ENCODE measurements at places on chromosomes 3 and 15.

- DNase-seq: no peak
Measured at GRCh38 chr3:187247398-187247797, 44.1 kb downstream of the MASP1 start.

DNA sequence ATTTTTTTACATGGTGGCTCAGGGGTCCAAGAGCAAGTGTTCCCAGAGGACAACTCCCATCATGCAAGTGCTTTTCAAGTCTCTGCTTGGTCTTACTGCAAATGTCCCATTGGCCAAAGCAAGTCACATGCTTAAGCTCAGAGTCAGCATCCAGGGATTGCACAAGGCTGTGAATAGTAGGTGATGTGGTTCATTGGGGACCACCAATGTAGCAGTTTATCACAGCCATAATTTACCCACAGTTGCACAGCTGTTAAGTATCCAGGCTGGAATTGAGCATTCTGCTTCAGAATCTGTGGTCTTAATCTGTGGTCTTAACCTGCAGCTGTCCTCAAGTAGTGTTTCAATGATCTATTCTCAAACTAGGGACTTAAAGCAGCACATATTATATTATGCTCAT lies 71.4 kb upstream of the PLCL2 start:
- no peak for DNase-seq

DNA sequence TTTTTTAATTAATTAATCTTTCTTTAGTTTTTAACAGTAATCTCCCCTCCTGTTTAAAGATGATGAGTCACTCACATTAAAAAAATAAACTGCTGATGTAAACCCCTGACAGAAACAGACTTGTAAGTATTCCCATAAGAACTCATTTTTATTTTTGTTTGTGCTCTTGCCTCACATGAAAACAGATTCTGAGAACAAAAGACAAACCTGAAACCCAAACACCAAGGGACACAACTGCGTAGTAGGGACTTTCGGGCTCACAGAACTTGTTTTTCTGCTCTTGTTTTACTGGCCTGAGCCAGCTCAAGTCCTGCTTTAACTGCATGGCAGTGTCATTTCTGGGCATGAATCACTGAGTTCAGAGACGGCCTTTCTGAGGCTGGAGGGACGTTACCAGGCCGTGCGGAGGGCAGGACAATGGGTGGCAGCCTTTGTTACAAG lies 600.8 kb downstream of the FOXP1 start:
- DNase-seq: no peak

DNA sequence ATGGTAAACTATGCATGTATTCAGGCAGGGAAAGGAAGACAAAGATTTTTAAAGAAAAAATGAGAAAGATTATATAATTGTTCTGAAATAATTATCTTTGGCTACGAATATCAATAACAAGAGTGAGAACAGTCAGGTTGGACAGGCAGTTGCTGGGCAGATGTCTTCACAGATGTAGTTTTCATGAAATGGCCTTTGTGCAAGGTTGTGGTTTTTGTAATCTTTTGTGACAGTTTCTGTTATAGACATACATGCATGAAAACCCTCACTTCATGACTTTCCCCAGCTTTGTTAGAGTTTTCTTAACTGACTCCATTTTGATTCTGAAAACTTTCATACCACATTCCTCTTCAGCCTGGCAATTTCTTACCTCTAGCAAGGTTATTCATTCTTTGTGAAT lies 34.9 kb upstream of the SLC25A36 start:
- DNase-seq: no peak

DNA sequence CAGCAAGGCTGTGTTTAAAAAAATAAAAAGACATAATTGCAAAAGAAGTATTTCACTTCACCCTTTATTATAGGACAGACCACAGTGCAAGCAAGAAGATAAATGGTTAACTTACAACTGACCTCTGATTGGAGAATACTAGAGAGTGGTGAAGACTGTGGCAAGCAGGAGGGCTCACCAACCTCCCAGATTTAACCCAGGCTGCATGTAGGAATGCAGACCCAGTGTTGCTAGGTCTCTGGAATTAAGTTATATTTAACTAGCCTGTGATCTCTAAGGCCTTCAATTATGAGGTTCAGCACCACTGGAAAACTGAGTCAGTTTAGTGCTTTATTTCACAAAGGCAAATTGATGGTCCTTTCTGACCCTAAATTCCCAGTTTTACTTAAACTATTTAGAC lies 436.6 kb downstream of the LPP start:
- no peak for DNase-seq

GRCh38 chr3:33947272-33948195 lies 149.1 kb downstream of the PDCD6IP start:
- no peak for DNase-seq

DNA sequence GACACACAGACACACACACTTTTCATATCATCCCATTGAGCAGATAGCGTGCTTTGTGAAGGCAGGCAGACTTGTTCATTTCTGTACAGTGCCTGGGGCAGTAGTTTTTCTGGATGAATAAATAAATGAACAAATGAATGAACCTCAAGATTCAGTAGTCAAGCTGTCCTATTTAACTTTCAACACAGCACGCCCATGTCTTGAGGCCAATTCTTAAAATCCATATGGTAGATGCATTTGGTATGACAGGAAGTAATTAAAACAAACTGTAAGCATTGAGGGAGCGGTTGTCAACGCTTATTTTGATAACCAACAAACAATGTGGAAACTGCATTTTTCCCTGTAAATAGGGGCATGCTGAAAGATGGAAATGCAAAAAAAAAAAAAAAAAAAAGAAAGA lies 80.0 kb upstream of the BNC1 start:
- no peak for DNase-seq

- DNase-seq: no peak
Measured at GRCh38 chr15:87816016-87816415, 440.5 kb downstream of the NTRK3 start.

DNA sequence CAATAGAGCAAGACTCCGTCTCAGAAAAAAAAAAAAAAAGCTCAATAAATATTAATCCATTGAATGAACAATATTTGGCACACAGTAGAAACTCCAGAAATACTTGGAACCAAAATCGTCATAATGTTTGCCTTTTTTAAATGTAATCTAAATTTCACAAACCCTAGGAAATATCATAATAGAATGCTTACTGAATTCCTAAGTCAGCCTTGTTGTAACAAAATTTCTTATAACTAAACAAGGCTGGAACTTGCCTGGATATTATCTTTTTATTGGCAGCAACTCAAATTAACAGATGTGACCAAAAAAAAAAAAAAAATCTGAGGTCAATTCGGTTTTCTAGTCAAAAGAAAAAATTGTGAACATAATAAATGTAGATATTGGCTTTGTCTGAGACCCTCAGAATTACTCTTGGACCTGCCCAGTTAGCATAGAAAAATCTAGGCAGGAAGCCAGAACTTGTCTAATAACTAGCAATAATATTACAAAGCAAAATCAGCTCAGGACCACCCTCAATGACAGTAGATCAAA lies 33.3 kb downstream of the GABPB1 start:
- DNase-seq: no peak

DNA sequence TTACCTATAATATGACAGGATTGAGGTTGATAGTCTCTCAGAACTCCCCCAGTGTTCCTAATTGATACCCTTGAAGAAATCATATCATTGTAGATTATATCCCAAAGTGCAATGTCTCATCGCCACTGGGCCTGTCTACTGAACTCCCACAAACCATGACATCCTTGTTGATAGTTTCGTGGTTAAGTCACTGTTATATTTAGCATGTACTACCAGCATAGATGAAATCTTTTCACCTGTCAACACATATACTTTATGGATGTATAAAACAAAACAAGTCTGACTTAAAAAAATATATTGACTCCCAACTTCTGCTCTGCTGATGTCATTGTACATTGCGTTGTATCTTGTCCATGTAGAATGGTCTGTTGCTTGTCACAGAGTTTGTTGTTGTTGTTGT lies 128.1 kb downstream of the IQCH start:
- DNase-seq: no peak

DNA sequence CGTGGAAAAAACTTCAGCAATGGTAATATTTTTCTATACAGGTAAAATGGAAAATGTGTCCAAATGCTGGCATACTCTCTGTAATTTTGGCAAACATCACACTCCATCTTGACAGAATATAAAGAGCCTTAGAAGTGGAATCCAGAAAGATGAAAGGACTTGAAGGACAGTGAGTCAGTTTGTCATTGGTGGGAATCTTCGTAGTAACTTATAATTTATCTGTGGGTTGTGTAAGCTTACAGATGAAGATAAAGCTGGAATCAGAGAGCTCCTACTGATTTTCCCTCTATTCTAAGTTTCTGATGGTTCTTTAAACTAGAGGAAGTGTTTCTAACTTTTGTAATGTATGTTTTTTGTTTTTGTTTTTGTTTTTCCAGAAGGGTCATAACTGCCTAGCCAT lies 8.7 kb upstream of the PDZRN3 start:
- no peak for DNase-seq

All from activated CD4-positive, alpha-beta T cell treated with anti-CD3 and anti-CD28 coated beads for 4 hours (primary cell).